Cerebellar nuclear complex (tissue), 1 donor: ENCODE measurements at places on chromosomes 4 and X.

- no peak for DNase-seq
Measured at GRCh38 chr4:102663073-102663472, 97.7 kb downstream of the MANBA start.

- no peak for DNase-seq
Measured at GRCh38 chr4:154491341-154492271, at the start of gene DCHS2. Gene DCHS2, minus strand, starts transcription at chr4:154491799. Its CDS starts 444 bp downstream, at chr4:154491355.

GRCh38 chr4:21641696-21642095, 306.9 kb downstream of the KCNIP4 start:
- peak; percentile 61 for DNase-seq

DNA sequence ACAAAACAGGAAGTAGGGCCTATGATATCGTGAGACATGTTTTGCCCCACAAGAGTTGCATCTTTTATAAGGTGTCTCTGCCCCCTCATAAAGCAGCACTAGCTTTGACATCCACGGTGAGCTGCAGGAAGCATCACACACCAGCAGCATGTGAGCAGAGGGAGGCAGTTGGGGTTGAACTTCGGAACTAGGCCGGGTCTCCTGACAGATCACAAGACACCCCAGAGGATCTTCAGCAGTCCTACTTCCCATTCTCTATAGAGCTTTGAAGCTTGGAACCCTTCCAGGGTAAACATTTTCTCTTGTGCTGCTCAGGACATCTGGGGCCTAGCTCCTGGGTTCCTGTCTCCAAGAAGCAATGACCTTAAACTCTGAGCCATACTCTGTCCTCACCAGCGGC, 27.5 kb downstream of the YY2 start:
- DNase-seq, result no peak

GRCh38 chrX:23953908-23954269, 46.1 kb downstream of the CXorf58 start:
- DNase-seq, result no peak

- DNase-seq, result no peak
Measured at GRCh38 chr4:151029537-151029936, 14.5 kb upstream of the LRBA start.

- no peak for DNase-seq
Measured at GRCh38 chr4:94472056-94472826, 20.5 kb downstream of the PDLIM5 start.

GRCh38 chrX:153763989-153764755, at the start of gene PLXNB3:
Gene PLXNB3, plus strand, starts transcription at chrX:153764249. Its CDS starts 1,287 bp downstream, at chrX:153765536.
- peak; percentile 70 for DNase-seq

- DNase-seq, result no peak
Measured at GRCh38 chr4:105937759-105938158, 42.5 kb downstream of the NPNT start.

DNA sequence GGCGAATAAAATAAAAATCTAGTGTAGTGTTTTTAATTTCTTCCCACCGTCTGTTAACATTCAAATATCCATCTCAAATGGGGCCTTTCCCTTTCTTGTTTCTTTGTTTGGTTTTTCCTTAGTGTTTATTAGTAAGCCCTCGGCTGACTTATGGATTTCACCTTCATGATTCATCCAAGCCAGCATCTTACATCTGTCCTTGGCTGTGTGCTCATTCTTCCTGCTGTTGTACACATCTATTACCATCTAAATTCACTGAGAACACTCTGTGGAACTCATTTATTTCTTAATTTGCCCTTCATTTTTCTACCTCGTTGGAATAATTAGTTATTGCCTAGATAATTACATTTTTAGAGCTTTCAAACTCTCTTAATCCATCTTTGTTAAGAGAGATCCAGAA, 84.9 kb downstream of the SPCS3 start:
- no peak for DNase-seq

GRCh38 chr4:82230306-82230705, 143.5 kb downstream of the HNRNPD start:
- no peak for DNase-seq

- DNase-seq, result no peak
Measured at GRCh38 chr4:25450491-25450901, 73.4 kb downstream of the ANAPC4 start.

- no peak for DNase-seq
Measured at GRCh38 chrX:69504626-69505612, 793 bp downstream of the NALF2 start.

DNA sequence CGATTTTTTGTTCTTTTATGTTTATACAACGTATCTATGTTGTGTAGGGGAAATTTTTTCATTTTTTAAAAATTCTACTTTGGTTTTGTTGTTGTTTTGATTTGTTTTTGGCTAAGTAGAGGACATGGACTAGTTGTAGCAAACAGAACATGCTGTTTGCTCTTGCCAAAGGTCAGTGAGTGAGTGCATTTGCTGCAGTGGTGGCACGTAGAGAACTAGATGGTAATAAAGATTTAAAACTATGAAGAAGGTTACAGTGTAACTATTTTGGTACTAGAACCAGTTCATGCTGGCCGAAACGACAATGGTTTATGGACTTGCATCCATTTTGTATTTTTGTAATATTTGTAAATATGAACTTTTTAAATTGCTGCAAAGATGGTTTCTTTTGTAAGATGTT, 1.9 kb upstream of the SCML1 start:
- DNase-seq, result no peak
